Myocyte (in vitro differentiated cells): ENCODE measurements at places on chromosomes 16 and 17. TPM values are rescaled to one million over a fixed set of nuclear protein-coding genes. Genes with fewer than 3 reads are reported as not detected.

The TNFRSF13B gene
- total RNA-seq: not detected in 2 replicates

The PIPOX gene
- total RNA-seq: 6.4 and 17.5 TPM in 2 replicates

The LITAFD gene
- not detected in 2 replicates for total RNA-seq

The C16orf74 gene
- total RNA-seq: 0.16 TPM in 1 of 2 replicates, not detected in the other

The PITPNM3 gene
- 0.72 and 0.78 TPM in 2 replicates for total RNA-seq

The NMT1 gene
- 80.3 and 88.7 TPM in 2 replicates for total RNA-seq

The DPEP3 gene
- not detected in 2 replicates for total RNA-seq

The KRT15 gene
- total RNA-seq: not detected in 2 replicates

The SNAI3 gene
- 0.10 and 7.3 TPM in 2 replicates for total RNA-seq

The OR1A1 gene
- not detected in 2 replicates for total RNA-seq

DNA sequence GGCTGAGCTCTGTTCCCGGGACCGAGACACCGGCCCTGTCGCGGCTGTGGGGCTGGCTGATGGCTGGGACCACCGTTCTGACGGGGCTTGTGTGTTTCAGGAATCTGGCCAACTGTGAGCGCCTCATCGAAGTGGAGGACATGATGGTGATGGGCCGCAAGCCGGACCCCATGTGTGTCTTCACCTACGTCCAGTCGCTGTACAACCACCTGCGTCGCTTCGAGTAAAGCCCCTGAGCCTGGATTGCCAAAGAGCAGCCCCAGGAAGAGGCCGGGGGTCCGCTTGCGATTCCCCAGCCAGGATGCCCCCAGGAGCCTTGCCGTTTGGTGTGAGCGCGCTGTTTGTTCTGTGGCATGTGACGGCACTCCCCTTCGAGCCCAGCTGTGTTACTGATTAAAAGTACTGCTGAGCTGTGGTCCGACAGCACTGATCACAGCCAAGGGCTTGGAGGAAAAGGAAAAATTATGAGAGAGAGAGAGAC lies 23.0 kb downstream of the SMTNL2 start:
- no peak for DNase-seq

DNA sequence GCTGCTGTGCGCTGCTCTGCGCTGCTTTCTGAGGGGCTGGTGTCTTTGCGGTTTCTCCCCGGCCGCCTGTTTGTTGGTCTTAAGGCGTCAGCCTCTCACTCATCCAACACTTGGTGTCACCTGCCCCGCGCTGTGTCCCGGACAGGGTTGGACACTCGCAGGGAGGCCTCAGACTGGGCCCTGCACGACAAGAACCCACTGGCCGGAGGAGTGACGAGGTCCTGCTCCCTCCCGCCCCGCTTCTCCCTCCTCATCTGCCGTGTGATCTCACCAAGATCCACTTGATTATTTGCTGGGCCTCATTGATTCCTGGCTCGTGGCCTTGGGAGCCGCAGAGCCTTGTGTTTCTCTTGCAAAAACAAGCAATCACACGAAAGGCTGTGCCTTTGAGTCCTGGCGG lies 56.6 kb downstream of the PRMT7 start:
- no peak for DNase-seq

DNA sequence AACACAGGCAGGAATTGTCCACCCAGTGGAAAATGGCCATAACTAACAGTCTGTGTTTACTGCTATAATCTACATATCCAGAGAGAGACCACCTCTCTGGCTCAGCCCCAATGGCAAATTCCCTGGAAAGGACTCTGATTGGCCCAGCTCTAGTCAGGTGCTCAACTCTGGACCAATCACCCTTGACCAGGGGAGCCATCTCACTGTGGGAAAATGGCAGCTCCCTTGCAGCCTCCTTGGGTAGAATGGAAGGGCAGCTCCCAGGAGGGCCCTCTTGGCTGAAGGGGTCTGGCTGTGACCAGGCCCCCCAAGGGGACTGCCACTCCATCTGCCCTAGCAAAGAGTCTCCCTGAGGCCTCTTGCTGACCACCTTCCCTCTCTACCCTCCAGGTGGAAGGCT lies 3.1 kb downstream of the ALOX15B start:
- no peak for DNase-seq

DNA sequence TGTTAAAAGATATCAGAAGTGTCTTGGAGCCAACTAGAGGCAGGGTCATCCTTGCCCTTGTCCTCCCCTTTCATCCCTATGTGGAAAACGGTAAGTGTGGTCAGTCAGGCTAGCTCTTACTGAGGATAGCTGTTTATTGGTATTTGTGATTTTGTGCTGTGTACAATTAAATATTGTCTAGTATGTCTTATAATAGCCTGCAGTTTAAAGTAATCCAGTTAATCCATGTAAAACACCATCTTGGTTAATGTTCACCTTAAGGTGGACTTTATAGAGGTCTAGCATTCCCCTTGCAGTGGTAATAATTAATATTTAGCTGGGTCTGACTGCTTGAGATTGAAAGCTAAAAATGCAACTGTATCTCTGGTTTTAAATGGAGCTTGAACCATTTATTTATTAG lies 25.6 kb downstream of the METTL9 start:
- no peak for DNase-seq

DNA sequence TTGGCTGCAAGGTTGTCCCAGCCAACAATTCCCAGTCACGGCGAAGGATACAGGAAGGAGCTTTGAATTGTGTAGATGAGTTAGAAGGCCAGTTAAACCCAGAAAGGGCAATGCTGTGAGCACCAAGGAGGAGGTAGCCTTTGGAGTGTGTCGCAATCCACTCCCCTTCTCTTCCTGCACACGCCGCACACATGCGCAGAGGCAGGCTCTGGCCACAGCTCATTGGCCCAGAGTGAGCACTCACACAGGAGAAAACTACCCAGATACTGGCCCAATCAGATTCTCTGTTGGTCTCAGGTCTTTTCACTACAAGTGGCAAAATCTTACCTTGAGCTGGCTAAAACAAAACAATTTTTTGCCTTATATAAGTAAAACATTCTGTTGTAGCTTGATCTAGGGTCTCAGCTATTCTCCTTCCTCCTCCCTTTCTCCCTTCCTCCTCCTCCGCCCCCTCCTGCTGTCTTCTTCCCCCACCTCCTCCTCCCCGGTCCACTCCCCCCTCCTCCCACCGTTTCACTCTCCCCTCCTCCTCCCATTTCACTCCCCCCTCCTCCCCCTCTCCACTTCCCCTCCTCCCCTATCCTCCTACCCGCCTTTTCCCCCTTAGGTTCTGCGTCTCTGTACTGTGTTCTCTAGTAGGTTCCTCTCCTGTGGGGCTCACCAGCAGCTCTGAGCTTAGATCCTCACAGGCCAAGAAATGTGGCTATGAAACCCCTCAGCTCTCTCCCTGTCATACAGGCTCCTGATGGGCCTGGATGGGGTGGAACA lies 344.9 kb downstream of the CPPED1 start:
- no peak for DNase-seq

DNA sequence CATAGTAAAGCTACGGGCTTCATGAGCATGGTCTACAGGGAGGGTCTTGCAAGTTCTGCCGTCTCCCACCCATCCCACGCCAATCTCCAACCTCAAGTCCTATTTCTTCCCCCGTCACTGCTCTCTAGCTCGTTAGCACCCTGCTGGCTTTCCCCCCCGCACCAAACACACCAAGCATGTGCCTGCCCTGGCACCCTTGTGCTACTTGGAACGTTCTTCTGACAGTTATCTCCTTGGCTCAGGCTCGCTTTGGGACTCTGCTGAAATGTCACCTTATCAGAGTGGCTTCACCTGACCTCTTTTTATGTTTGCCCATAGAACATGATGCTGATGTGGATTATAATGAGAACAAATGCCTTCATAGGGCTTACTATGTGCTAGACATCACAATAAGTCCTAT lies 21.9 kb downstream of the GLYR1 start:
- DNase-seq: no peak

DNA sequence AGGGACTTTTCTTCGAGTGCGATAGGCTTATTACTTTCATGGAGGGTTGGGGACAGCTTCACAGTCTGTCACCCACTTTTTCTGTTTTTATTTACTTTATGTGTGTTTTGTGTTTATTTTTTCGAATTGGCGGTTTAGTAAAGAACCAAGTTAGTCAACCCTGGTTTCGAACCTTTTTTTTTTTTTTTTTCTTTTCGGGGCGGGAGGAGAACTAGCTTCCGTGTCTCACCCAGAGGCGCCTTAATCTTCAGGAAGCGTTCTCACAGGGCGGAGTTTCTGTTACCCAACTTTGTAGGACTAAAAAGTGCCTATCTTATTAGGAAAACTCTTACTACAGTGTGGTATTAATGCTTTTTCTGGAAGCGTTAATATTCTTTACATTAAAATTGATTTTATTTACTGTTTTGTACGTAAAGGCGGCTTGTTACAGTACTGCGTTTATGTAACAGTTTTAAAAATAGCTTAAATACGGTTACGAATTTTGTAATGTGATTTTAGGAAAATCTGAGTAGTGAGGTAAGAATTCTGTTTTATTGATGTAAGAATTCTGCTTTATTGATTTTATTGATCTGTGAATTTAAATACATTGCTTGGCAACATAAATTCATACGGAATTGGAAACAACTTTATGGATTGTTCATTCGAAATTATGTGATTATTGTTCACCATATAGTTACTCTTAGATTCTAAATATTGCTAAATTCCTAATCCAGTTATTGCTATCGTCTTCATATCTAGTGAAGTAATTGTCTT lies 885 bp downstream of the ZNF207 start:
- peak; percentile 67 for DNase-seq

- no peak for DNase-seq
Measured at GRCh38 chr17:5399767-5400166, 19.7 kb downstream of the NUP88 start.

GRCh38 chr17:75168998-75169397 lies 13.8 kb downstream of the SUMO2 start:
- no peak for DNase-seq

GRCh38 chr16:70685061-70685937 lies 554 bp downstream of the MTSS2 start:
- no peak for DNase-seq

DNA sequence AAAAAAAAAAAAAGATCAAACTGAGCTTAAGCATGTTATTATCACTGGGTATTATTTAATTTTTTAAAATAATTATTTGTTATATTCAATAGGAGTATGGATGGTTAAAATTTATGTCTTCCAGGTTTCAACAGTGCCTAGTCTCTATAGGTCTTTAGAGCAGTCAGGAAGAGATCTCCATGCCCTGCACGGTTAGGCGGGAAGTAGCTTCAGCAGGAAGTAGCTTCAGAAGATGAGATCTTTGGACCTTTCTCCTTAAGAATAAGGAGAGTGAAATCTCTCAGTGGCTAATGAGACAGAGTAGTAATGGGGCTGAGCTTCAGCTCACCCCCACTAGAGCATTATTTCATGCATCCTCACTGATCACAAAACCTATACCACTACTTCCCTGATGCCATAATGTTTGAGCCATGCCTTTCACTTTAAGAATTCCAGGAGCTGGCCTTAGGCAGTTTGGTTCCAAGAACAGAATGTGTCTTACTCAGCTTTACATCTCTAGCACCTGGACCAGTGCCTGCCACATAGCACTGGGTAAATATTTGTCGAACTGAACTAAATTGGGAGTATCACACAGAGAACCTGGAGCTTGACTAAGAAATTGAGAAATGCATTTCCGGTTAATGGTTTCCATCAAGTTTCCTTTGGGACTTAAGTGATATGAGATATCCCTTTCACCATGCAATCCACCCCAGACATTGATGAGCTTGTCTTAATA lies 43.5 kb downstream of the SCPEP1 start:
- DNase-seq: no peak

DNA sequence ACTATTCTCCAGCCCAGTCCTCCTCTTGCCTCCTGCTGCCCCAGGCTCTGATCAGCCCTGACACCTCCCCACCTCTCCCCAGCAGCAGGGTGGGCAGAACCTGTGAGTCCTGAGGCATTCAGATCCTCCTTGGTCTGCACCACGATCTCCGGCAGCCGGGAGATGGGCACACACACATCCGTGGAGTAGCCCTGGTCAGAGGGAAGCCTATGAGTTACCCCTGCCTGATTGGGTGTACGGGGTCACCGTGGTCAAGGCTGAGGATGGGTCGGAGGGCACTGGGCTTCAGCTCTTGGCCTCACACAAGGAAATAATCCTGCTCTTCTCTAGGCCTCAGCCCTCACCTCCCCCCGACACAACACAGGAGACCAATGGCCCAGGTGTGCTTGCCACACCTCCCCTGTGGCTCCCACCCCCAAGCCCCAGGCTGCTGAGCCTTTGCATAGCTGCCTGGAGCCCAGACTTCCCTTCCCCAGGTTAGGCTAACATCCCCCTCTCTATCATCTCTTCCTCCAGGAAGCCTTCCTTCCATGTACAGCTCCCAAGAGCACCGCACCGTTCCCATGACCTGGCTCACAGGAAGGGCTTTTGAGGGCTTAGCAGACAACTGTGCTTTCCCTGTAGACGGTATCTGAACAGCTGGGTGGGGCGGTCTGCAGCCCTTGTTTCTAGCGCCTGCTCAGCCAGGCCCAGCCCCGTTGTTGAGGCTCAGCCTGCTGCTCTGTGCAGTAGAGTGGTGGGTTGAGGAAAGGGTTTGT lies 3.7 kb downstream of the LDHD start:
- DNase-seq: peak; percentile 50

- no peak for DNase-seq
Measured at GRCh38 chr17:21017861-21018260, 24.9 kb downstream of the USP22 start.

GRCh38 chr17:45332505-45332904 lies 15.7 kb upstream of the MAP3K14 start:
- DNase-seq: no peak

DNA sequence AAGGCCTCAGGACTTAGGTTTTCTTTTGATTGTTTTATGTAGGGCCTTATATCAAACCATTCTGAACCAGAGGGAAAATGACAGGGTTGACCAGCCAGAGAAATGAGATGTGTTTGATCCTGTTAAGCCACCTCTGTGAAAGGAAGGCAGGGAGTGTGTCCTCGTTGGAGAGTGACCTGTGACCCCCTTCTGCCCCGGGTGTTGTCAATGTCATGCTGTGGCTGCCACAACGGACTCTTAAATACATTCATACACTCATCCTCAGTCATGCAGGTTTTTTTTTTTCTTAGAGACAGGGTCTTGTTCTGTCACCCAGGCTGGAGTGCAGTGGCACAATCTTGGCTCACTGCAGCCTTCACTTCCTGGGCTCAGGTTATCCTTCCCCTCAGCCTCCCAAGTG lies 6.1 kb downstream of the MYCBPAP start:
- no peak for DNase-seq

GRCh38 chr16:89596957-89597649 lies 16.3 kb upstream of the DPEP1 start:
- DNase-seq: no peak

GRCh38 chr16:49003992-49004391 lies 277.6 kb downstream of the CBLN1 start:
- no peak for DNase-seq

GRCh38 chr16:86515413-86515776 lies 5.1 kb downstream of the FOXF1 start:
- DNase-seq: no peak

DNA sequence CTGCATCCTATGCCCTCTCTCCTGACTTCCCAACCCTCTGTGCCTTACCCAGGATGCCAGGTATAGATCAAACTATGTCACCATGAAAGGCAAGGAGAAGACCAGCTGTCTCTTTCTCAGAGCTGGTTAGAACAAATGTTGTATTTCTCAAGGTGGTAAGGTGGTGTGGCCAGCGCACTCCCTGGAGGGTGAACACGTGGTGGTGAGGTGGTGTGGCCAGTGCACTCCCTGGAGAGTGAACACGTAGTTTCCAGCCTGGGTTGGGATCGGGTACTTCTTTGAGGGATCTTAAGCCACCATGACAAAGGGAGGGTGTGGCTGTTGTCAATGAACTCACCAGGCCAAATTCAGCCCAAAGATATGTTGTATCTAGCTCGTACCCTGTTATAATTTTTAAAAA lies 26.8 kb downstream of the KATNIP start:
- peak; percentile 67 for DNase-seq
